RPMI8226 (cell line): ENCODE measurements at places on chromosomes 4 and X.
A peak's percentile ranks its signal among the peaks of the same experiment; 100 is the strongest.

GRCh38 chrX:45852884-45853283, 652.2 kb upstream of the DIPK2B start:
- no peak for DNase-seq

DNA sequence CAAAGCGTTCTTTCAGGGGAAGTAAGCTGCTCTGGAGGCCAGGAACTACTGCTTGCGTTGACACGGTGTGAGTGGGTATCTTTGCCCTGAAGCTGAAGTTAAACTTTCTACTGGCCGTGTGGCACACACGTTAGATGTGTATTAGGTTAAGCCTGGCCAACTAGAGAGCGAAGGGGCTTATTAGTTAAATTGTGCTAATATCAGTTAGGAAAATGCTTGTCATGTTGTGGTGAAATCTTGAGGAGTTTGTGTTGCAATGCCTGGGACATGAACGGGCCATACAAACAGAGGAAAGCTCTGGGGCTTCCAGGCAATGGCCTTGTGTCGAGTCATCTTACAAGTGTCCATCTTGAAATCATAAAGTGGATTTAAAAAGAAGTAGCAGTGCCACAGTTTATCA, 62.6 kb downstream of the NSUN7 start:
- DNase-seq: no peak

- peak; percentile 69 for DNase-seq
These were observed 27.5 kb upstream of the HTRA3 start for GRCh38 chr4:8241895-8242696.

GRCh38 chrX:9909254-9909653, 57.9 kb upstream of the CLDN34 start:
- no peak for DNase-seq

GRCh38 chr4:147173797-147174432, 228.3 kb upstream of the TTC29 start:
- DNase-seq: no peak

DNA sequence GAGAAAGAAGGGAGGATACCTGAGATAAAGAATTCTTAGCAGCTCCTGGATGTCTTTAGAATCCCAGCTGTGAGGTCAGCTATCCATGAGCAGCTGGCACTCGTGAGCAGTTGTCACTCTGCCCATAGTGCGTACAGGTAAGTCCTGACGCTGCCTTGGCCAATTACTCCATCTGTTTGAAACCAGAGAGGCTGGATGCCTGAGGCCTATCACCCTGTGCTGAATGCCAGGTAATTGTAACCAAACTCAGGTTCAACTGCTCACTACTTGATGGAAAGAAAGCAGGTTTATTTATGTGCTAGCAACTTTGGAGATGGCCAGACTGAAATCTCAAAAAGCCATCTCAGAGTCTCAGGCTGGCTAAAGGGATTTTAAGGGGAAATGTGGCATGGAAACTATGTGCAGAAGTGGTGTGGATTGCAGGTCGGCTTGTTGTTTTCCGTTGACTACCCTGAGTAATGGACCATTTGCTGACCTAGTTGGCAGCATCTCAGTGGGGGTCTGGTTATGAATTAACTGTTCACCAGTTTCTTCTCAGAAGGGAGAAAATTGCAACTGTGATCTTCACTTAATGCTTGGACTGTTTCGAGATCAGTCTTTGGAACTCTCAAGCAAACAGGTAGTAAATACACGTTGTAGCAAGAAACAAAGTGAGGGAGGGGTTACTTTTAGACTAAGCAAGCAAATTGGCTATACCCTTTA, 1614.0 kb upstream of the PCDH10 start:
- DNase-seq: no peak

DNA sequence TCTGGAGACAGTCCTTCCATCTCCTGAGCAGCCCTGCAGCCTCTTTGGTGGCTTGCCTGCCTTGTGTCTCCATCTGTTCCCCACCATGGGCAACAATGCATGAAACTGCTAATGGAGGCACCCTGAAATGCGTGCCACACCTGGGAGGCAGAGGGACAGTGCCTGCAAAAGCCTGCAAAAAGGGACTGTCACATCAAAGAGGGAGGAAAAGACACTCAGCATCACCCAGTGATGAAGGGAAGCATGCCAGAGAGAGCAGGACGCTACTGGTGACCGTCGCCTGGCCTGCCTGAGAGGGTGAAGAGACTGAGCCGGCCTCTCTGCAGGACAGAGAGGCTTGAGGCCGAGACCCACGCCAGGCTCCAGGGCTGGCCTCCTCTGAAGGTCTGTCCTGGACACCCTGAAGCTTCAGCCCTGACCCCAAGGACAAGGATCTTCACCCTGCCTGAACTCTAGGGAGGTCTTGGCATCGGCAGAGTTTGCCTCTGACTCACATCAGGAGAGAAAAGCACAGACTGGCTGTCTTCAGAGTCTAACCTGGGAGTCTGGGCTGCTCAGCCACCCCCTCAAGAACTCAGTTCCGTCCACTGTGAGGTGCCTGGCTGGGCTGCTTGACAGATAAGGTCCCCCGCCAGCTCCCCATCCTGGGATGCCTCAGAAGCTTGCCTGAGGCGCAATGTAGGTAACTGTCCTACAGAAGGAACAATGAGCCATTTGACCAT, 8.1 kb downstream of the ACSL1 start:
- DNase-seq: no peak

GRCh38 chr4:144104509-144105130, 35.9 kb downstream of the GYPA start:
- no peak for DNase-seq

DNA sequence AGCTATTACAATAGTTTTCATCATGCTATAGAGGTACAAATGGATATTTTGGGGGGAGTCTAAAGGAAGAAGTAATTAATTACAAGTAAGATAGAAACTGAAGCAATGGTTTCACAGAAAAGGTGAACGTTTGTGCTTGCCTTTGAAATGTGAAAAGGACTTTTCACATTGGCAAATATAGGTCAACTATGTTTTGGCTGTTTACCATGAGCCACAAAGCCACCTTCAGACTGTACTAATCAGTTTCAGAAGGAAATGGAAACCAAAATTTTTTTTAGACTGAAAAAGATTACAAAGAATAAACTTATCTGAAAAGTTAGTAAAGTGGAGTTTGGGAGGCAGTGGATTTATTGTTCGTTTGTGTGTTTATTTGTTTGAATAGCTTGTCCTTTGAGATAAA, 32.1 kb downstream of the SYTL5 start:
- DNase-seq: no peak
